ENCODE measurements at places on chromosomes 1 and 21.

- no peak for DNase-seq
Observed at GRCh38 chr1:178266619-178267066, 172.7 kb downstream of the RASAL2 start.

DNA sequence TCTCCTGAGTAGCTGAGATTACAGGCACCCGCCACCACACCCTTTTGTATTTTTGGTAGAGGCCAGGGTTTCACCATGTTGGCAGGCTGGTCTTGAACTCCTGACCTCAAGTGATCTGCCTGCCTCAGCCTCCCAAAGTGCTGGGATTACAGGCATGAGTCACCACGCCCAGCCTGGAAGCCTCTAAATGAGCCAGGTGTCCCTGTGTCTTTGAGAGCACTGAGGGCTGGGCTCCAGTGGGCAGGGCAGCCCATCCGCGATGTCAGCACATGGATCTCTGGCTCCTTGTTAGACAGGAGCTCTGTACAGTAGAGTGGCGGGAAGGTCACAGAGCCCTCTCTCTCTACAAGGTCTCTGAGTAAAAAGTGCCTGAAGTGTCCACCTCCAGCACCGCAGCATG is 124.3 kb downstream of the PGBD5 start:
- DNase-seq, result no peak

- DNase-seq, result no peak
Observed at GRCh38 chr1:160685266-160685665, 26.4 kb downstream of the CD48 start.

- no peak for DNase-seq
Observed at GRCh38 chr1:226051365-226051764, 11.2 kb upstream of the H3-3A start.

GRCh38 chr1:56473582-56474270 is 105.6 kb downstream of the PLPP3 start:
- no peak for DNase-seq

Data from activated CD4-positive, alpha-beta T cell treated with anti-CD3 and anti-CD28 coated beads, Interleukin-2, amount 50 U/mL, for 24 hours (primary cell).